SK-MEL-5 (cell line): ENCODE measurements at places on chromosomes 2 and 18.

DNA sequence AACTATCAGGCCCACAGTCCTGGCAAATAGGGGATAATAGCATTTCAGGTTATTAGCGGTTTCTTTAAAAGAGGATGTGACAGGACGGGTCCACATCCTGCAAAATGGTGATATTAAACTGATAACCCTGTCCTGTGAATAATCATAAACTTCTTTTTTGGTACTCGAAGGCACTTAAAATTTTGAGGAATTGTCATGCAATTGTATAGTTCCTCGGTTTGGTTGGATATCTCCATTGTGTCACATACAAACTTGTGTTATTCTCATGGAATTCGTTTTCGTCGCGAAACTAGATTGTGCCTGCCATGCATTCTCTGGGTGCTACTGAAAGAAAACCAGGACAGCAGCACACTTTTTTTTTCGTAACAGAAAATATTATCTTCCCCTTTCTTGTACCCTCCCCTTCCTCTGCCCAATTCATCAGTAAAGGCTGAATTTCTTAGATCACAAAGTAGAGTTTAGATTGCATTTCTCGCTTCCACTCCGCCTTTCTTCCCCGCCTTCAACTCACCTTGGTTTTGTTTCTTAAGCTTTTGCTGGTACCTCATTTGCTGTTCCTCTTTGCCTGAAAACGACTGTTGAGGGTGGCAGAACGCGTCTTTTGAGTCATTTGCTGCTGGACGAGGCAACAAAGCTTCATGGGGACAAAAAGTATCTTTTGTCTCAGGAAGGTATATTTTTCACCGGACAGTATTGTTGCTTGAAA lies 1.3 kb downstream of the CERS6 start:
- DNase-seq = no peak

- DNase-seq = no peak
These were observed 36.6 kb downstream of the FAM178B start for GRCh38 chr2:96949701-96950350.

- DNase-seq = no peak
These were observed 105.4 kb downstream of the DSEL start for GRCh38 chr18:67411116-67411515.

- DNase-seq = peak; percentile 8
These were observed 390.9 kb downstream of the NBAS start for GRCh38 chr2:15170070-15170775.

- DNase-seq = no peak
These were observed 156.4 kb downstream of the TMEM18 start for GRCh38 chr2:520663-521340.

DNA sequence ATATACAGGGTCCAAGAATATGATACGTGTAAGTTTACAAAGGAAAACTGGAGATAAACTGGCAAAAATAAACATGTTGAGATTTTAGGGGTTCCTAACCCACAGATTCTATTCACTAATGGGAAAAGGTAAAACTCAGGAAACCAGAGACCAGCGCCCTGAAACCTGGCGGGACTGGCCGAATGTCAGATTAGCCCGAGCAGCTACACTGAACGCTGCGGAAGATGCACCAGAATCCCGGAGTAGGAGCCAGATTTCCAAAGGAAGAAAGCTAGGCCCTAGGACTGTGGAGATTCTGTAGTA lies 679 bp upstream of the WDR75 start:
- DNase-seq = no peak

DNA sequence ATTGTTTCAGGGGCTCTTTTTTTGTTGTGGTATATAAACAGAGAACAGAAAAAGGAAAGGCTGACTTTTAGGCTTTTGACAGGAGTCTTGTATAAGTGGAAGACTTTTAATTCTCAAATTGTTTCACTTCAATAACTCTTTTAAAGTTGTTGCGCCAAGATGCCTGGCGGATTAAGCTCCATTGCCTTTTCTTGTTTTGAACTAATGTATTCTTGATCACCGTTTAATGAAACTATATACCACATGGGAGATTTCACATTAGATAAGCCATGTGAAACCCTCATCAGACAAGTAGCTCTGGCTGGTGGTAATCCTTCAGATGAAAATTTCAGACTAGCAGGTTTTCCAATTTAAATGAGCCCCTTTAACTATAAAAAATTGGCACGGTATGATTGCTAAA lies 257.4 kb downstream of the CCDC178 start:
- no peak for DNase-seq

GRCh38 chr2:6647046-6647445 lies 218.7 kb downstream of the CMPK2 start:
- DNase-seq = no peak

- DNase-seq = no peak
These were observed 4.8 kb downstream of the IL1F10 start for GRCh38 chr2:113072584-113072983.

- no peak for DNase-seq
These were observed 4.6 kb downstream of the MLPH start for GRCh38 chr2:237491515-237492118.

DNA sequence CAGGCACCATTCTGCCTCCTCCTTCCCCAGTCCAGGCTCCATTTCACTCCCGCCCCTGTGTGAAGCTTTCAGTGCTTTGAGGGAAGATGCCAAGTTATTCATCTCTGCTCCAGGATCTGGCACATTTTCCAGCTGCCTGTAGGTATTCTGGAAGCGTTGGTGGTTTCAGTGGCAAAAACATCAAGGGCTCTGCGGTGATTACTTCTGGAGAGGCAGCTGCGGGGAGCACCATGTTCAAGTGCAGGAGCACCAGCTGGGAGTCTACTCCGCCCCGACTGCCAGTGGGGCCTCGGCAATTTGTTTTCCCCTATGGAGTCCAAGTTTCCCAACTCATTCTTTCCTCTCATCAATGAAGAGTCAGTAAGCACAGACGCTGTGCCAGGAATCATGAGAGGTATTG lies 211.7 kb downstream of the CLIP4 start:
- DNase-seq = no peak

GRCh38 chr2:208315081-208315788 lies 49.2 kb downstream of the PIKFYVE start:
- DNase-seq = no peak

DNA sequence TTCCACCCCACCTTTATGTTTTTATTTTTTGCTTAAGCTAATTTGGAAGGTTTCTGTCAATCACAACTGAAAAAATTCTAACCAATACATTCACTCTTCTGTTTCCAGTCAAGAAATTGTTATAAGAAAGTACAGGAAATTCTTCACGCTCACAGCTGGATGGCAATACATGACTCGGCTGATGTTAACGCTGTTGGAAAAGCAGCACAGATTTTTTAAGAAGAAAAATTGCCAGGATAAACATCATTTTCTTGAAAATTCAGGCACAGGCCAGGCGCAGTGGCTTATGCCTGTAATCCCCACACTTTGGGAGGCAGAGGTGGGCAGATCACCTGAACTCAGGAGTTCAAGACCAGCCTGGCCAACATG lies 46.1 kb downstream of the STPG4 start:
- DNase-seq = no peak

- no peak for DNase-seq
These were observed 355.6 kb downstream of the PAX3 start for GRCh38 chr2:221943076-221943810.

DNA sequence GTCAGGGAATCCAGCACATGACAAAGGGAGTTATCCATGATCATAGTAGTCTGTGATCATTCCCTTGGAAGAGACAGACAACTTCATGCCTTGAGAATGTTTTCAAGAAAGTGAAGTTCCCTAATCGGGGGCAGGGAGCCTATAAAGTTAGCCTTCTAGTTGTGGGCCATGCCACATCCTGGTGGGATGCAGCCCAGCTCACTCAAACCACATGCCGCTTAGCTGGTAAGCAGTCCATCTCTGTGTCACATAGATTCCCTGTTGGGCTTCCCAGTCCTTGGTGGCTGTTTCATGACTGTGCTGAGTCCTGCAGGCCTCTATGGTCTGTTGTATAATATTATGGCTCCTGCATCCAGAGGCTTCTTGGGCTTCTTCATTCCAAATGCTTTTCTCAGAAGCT lies 11.4 kb upstream of the ARHGAP25 start:
- DNase-seq = no peak

- DNase-seq = no peak
These were observed 47.1 kb downstream of the LPIN2 start for GRCh38 chr18:2965797-2966196.

GRCh38 chr2:240505910-240506309 lies 51.9 kb downstream of the ANKMY1 start:
- DNase-seq = no peak

- no peak for DNase-seq
These were observed 26.0 kb downstream of the CROCC2 start for GRCh38 chr2:240932001-240932723.

DNA sequence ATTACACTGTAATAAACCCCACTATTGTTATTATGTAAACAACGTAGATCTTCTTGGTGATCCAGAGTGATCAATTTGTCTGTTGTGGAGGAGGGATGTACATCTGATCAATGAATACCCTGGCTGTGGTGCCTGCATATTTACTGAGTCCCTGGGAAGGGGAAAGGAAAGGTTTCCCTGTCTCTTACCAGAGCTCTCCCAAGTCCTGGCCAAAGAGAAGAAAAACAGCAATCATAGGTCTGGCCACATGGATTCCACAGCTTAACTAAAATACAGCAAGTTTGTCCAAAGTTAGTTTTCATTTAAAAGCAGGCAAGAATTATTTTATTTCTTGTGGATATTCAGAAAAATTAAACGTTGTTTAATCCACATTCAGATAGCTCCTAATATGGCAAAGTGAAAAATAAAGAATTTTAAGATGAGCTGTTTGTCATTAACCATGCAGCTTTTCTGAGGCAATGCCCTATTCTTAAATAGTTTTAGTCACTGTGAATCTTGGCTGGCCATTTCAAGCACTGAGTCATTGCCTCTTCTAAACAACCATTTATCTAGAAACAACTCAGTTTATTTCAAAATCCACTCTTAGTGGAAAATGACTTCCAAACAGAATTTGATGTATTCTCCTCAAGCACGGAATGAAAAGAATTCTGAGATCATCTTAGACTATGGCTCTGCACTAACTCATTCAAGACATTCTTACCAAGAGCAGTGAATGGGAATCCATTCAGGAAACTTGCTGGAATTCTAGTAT lies 1004.4 kb upstream of the CDH2 start:
- DNase-seq = no peak

DNA sequence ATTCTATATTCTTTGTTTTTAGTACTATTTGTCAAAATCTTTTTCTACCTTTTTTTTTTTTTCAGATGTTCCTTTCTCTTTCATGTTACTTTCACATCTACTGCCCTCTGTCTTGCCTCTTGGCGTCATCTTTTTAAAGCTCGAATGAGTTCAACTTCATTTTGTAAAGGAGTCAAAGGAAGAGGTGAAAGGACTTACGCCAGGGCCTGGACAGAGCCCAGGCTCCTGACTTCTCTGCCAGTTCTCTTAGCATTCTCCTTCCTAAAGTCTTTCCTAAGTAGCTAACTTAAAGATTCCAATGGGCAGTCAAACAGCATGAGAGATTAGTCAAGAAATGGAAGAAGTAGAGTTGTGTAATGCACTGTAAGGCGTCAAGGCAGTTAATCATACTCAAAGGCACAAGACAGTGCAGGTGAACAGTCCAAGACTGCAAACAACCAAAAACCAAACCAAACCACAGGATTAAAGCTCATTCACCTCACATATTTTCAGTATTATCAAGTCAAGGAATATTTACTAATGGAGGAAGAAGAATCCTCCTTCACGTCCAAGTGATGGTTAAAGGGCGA lies 301.7 kb downstream of the TCF4 start:
- DNase-seq = no peak

GRCh38 chr2:136225950-136226835 lies 108.2 kb upstream of the CXCR4 start:
- DNase-seq = no peak

DNA sequence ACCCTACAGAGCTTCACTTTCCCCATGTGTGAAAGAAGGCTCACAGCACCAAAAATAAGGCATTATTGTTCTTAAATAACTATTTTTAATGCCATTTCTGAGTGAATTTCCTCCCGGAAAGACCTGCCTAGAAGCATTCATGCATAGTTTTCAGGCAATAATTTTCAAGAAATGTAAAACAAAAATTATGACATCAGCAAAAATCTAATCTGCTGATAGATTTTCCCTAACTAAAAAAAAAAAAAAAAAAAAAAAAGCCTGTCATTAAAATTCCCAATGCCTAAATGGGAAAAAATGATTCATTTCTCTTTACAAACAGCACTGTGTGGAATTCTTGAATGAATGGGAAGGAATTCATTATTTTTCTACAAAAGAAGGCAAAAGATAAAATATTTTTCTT lies 35.4 kb downstream of the ABCB11 start:
- no peak for DNase-seq

DNA sequence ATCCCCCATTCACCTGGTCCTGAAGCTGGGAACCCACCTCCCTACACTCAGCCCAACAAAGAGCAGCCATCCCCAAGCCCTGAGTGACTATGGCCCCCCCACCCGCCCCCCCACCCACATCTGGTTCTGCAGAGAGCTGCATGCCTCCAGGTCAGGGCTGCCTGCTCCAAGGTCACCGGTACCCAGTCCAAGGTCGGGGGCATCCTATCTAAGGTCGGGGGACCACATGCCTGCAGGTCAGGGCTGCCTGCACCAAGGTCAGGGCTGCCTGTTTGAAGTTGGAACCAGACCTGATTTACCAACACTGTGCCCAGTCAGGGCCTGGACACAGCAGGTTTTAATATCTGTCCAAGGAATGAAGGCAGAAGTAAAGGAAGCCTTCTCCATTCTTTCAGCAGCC lies 66.1 kb upstream of the GPC1 start:
- DNase-seq = no peak

DNA sequence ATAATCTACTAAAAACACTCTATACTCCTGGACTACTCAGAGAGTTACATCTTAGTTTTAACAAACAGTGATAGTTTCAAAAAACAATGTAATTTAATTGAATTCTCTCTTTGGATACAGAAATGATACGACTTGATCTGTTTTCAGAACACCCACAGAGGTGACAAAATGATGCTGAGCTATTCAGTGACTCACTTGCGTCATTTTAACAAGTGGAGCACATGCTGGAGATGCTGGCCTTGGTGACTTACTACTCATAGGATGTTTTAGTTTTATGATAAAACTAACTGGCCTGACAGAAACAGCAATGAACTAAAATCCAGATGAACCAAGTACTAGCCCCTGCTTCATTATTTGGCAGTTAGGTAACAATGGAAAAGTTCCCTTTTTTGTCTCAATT lies 101.3 kb upstream of the ITGB6 start:
- DNase-seq = no peak

DNA sequence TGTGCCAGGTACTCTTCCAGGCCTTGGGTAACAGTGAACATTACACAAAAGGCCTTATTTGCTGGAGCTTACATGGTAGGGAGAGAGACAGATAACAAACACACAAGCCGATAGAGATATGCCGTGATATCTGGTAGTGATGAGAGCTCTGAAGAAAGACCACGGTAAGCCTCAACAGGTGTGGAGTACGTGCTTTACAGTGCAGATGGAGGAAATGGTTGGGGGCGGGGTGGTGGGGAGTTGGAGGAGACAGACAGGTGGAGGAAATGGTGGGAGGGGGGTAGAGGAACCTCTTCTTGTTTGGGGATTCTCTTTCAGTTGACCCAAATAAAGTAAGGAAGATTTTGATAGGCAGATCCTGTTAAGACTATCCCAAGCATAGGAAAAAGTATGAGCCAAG lies 141.1 kb upstream of the ALPP start:
- DNase-seq = no peak
